ENCODE measurements at places on chromosomes 12 and 14. TPM values are rescaled to one million over a fixed set of nuclear protein-coding genes. Genes with fewer than 3 reads are reported as not detected.

B4GALNT3 gene
- 17.1 TPM for polyA plus RNA-seq

FGFR1OP2 gene
- 51.2 TPM for polyA plus RNA-seq

TAS2R7 gene
- not detected for polyA plus RNA-seq

CDK17 gene
- 38.3 TPM for polyA plus RNA-seq

TGM1 gene
- polyA plus RNA-seq = 1.5 TPM

P2RX4 gene
- polyA plus RNA-seq = 33.8 TPM

HVCN1 gene
- polyA plus RNA-seq = 9.8 TPM

AHNAK2 gene
- polyA plus RNA-seq = 1.8 TPM

GRCh38 chr12:19120795-19121194 is 8.7 kb upstream of the PLEKHA5 start:
- no peak for DNase-seq

GRCh38 chr14:99924379-99924778 is 131.2 kb downstream of the EML1 start:
- DNase-seq = no peak

- DNase-seq = no peak
Observed at GRCh38 chr14:101064121-101064661, 160.7 kb upstream of the RTL1 start.

GRCh38 chr12:117084405-117085317 is 14.6 kb downstream of the TESC start:
- DNase-seq = no peak

DNA sequence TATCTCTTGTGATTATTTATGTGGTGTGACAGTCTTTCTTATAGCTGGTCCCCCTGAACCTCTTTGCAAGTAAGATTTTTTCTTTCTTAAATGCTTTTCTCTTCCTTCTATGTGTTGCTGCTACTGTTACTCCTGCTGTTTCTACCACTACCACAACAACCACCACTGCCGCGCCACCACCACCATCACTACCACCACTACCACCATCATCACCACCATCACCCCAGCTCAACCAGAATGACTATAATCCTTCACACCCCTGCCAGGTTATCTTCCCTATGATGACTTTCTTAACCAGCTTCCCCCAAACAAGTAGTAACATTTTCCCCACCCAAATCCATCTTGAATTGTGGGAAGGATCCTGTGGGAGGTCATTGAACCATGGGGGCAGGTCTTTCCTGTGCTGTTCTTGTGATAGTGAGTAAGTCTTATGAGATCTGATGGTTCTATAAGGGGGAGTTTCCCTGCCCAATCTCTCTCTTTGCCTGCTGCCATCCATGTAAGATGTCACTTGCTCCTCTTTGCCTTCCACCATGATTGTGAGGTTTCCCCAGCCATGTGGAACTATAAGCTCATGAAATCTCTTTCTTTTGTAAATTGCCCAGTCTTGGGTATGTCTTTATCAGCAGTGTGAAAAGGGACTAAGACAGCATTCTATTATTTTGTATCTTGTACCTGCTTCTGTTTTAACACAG is 52.2 kb downstream of the CHST11 start:
- DNase-seq = no peak

DNA sequence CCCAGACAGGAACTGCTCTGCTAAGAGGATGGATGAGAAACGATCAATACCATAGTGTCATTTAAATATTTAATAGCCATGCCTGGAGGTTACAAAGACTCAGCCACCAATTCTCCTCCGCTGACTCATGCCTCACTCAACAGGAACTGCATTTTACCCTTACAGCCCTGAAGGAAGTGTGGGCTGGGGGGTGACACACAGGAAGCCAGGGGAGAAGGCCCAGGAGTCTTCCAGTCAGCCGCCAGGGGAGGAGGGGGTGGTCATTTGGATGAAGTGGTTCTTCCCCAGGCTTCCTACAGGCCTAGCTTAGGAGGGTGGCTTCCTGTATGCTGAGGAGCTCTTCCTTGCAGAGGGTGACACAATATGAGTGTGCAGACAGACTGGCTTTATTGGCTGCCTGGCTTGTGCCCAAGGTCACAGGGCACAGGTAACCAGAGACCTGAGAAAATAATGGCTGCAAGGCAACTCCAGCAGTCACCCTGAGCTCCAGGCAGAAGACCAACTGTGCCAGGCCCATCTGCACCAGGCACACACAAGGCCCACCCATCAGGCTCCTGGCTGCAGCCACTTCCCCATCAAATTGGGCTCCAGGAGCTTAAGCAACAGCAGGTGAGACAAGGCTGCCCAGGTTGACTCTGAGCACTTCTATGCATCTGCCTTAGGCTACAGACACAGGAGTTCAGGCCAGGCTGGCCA is 30.6 kb upstream of the RPLP0 start:
- DNase-seq = no peak

GRCh38 chr12:106586803-106587684 is 4.2 kb downstream of the RFX4 start:
- DNase-seq = no peak

GRCh38 chr12:108548954-108549521 is 11.9 kb downstream of the SART3 start:
- DNase-seq = no peak

- no peak for DNase-seq
Observed at GRCh38 chr12:112349431-112349830, 32.8 kb downstream of the HECTD4 start.

GRCh38 chr12:98296462-98297079 is 218.8 kb upstream of the TMPO start:
- peak; percentile 20 for DNase-seq

Data from renal pelvis (tissue), 12 donors.